Activated CD4-positive, CD25-positive, alpha-beta regulatory T cell treated with anti-CD3 and anti-CD28 coated beads, Interleukin-2, amount 50 U/mL, for 72 hours (primary cell): ENCODE measurements at places on chromosomes 5 and 9.
A peak's percentile ranks its signal among the peaks of the same experiment; 100 is the strongest.

DNA sequence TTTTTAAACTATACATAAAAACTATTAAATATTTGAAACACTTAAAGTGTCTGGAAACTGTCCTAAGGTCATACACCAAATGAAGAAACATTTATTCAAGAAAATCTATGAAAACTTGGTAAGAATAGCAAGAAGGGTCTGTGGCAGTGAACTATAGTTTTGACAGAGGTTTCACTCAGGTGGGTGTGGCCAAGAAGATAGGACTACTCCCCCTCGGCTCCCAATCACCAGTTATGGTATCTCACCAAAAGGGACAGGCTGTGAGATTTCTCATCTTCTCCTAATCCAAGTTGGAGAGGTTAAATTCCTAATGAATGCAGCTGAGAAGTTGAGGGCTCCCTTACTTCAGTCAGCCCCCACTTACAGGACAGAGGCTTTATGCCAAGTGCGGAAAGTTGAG is 2.9 kb downstream of the ARSK start:
- DNase-seq: no peak

GRCh38 chr9:81844131-81844567 is 84.1 kb upstream of the SPATA31D4 start:
- no peak for DNase-seq

GRCh38 chr5:95835682-95836385 is 13.3 kb upstream of the GLRX start:
- no peak for DNase-seq

DNA sequence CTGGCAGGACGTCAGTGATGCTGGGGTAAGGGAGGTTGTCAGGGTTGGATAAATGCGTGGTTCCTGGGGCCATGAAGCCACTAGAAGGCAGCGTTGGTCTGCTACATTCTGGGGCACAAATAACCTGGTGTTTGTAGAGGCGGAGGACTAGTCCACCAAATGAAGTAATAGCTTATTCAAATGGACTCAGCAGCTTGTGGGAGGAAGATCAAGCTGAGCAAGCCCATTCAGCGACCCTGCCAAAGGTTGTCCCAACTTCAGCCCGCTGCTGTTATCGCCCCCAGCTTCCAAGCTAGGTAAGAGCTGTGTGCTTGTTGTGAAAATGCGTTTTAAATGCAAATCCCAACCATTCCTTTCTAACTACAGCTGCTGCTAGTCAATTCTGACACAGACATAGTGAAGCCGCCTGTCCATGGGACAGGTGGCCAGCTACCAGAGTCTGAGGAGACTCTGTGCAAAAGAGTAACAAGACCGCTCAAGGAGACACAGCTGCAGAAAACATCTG is 7.6 kb upstream of the FAM240B start:
- no peak for DNase-seq

DNA sequence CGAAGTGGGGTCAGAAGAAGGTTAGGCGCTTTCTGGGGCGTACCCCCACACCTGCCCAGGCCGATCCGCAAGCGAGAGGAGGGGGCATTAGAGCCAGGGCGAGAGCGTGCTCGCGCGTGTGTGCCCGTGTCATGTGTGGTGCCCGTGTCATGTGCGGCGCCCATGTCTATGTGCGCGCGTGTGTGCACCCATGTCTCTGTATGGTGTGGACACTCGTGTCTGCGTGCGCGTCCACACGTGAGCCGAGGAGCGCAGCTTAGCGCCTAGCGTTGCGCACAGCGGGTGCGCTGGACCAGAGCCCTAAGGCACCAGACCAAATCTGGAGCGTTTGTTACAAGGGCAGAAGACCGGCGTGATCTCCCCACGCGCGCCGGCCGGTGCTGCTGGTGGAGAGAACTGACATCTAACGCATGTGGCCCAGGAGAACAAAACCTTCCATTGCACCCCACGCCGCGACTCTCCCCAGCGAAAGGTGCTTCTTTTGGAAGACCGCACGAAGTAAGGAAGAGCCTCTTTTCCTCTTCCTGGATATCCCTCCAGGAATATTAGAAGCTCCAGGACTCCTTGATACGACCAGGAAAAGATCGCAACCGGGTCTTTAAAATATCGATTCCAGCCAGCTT is 644 bp downstream of the NIM1K start:
- peak; percentile 45 for DNase-seq
